CD4-positive, alpha-beta T cell treated with Interferon alpha-2 for 1 hour (primary cell): ENCODE measurements at places on chromosomes 7 and 10.

GRCh38 chr7:102424787-102425218 is 8.6 kb upstream of the ORAI2 start:
- DNase-seq = no peak

DNA sequence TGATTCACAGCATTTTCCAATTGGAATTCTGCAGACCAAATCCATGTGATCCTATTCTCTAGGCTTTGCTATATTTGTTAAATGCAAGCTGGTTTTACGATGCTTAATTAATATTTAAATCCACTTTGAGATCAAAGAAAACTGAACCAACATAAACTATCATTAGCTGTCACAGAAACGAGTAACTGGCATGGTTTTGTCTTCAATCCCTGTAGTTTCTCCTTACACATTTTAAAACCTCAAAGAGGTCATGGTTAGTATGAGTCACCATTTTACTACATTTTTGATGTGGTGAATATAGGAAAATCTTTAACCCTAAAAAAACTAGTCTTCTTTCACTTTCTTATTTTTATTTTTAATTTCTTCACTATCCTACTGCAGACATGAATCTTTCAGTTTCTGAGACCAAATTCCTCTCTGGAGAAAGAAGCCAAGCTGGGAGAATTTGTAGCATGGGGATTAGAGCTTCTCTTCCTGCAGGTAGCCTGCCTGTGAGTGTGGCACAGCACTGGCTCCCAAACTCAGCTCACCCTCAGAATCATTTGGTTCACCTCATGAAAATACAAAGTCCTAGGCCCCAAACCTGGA is 8.7 kb upstream of the LIPM start:
- DNase-seq = no peak

GRCh38 chr7:70620333-70621055 is 511.4 kb upstream of the GALNT17 start:
- DNase-seq = no peak

- no peak for DNase-seq
Observed at GRCh38 chr10:91034494-91035159, 113.7 kb upstream of the ANKRD1 start.

GRCh38 chr7:80900583-80901576 is 18.0 kb downstream of the SEMA3C start:
- DNase-seq = no peak

DNA sequence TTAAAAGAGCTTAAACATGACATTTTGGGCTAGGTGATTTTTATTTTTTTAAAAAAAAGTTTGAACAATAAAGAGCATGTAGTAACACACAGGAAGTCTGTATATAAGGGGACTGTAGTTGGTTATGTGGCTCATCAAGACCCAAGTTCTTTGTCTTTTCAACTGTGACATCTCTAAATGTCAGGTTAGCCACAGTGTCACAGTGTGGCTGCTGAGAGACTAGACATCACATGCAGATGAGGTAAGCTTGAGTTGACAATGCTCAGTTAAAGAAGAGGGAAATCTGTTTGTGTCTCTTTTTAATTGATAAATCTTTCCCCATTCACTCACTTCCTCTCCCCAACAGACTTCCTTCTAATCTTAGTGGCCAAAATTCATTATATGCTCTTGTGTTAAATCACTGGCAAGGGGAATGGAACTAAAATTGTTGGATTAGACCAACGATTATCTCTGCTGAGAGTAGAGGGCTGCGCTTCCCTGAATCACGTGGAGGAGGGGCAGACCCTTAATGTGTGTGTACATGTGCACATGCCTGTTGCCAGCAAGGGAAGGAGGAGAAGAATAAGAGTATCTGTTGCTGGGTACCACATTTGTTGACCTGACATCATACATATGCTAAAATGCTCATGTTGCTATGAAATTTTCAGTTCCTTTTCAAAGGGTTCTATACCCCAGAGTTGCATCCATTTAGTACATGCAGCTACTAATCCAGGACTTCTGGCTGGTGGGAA is 78.3 kb downstream of the MMRN2 start:
- no peak for DNase-seq

DNA sequence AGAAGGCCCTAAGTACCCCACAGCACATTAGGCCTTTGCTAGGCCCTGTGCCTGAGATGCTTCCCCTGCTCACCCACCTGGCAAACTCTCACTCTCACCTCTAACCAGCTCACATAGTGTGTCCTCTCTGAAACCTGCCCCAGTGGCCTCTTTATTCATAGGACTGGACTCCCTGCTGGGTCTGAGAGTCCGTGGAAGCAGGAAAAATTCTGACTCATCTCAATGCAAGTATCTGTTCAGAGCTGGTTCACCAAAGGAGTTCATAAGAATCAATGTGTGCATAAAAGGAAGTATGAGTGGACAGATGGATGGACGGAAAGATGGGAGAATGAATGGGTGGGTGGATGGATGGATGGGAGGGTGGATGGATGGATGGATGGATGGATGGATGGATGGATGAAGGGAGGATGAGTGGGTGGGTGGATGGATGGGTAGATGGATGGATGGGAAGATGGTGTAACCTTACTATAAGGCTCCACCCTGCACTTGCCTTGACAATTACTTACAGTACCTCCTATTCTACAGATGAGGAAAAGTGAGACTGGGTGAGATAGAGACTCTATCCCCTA is 111.2 kb upstream of the ZMIZ1 start:
- no peak for DNase-seq

DNA sequence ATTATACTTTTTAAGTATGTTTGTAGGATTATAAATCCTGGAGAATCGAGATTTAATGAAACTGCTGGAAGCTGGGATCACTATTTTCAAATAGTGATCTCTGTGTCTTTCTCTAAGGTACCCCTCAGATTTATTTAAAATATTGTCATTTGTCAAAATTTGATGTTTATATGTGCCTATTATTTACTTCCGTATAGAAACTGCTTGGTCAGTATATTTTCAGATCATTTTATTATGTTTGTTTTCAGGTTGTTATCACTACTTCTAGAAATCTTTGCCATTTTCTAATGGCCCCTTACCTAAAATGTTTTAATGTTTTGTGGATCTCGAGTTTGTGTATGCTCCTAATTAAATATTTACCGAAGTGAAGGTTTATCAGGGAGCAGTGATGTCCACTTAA is 183.7 kb downstream of the SND1 start:
- no peak for DNase-seq

DNA sequence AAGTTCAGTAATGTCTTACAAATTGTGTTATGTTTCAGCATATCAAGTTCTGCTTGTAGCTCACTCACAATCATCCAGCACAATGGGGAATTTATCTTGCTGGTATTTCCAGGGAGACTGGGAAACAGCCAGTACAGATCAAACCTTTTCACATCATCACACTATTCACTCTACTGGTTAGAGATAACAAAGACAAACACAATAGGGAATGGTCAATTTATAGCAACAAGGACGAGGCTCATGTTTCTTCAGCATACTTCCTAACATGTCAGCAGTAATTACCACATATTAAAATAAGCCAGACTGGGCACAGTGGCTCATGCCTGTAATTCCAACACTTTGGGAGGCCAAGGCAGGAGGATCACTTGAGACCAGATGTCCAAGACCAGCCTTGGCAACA is 38.3 kb downstream of the TOMM7 start:
- DNase-seq = no peak

- DNase-seq = no peak
Observed at GRCh38 chr7:104789780-104790179, 224.2 kb upstream of the KMT2E start.

DNA sequence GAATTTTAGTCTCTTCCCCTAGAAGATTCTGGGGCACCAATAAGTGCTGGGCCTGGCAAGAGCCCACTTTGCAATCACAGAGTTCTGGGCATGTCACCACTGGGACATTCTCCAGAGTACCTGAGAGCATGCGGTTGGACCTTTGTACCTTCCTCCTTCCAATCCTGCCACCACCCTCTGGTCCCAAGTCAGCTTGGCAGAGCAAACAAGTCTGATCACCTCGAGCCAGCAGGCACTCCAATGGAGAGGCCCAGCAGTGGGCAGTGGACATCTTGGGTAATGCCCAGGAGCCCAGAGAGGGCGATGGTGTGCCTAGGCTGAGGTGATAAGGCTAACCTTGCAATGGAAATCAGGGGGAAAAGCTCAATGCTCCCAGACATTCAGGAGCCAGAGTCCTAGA is 43.4 kb downstream of the SH3PXD2A start:
- DNase-seq = no peak

GRCh38 chr10:133239990-133240389 is 2.3 kb downstream of the VENTX start:
- DNase-seq = no peak

GRCh38 chr7:70259502-70259901 is 661.2 kb downstream of the AUTS2 start:
- no peak for DNase-seq

- no peak for DNase-seq
Observed at GRCh38 chr10:5534880-5535856, 10.4 kb downstream of the CALML3 start.

DNA sequence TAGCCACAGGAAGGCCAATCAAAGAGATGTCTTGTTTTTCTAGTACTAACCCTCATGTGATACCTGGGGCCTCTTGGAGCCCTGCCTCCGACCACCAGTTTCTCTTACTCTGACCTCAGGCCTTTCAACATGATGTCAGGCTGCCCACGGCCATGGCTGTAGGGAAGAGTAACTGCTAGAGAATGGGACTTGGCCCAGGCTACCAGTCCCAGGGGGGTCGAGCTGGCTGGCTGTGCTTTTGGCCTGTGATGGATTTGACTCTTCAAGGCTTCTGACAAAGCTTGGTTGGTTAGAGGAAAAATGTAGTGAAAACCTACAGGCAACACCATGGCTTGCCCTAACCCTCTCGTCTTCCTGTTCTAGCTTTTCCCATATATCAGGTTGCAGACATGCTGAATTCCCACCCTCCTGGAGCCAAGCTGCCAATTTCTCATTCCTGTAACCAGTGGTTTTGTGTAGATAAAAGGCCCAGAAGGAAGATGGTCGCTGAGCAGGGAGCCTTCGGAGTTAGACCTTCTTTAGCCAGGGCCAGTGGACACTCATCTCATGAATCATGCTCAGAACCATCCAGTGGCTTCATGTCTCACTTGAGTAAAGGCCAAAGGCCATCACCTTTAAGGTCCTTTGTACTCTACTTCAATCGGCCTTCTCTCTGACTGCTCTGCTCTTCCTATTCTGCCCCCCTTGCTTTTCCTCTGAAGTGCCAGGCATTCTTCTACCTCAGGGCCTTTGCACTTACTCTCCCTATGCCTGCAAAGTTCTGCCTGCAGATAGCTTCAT is 19.7 kb downstream of the SUFU start:
- DNase-seq = no peak

DNA sequence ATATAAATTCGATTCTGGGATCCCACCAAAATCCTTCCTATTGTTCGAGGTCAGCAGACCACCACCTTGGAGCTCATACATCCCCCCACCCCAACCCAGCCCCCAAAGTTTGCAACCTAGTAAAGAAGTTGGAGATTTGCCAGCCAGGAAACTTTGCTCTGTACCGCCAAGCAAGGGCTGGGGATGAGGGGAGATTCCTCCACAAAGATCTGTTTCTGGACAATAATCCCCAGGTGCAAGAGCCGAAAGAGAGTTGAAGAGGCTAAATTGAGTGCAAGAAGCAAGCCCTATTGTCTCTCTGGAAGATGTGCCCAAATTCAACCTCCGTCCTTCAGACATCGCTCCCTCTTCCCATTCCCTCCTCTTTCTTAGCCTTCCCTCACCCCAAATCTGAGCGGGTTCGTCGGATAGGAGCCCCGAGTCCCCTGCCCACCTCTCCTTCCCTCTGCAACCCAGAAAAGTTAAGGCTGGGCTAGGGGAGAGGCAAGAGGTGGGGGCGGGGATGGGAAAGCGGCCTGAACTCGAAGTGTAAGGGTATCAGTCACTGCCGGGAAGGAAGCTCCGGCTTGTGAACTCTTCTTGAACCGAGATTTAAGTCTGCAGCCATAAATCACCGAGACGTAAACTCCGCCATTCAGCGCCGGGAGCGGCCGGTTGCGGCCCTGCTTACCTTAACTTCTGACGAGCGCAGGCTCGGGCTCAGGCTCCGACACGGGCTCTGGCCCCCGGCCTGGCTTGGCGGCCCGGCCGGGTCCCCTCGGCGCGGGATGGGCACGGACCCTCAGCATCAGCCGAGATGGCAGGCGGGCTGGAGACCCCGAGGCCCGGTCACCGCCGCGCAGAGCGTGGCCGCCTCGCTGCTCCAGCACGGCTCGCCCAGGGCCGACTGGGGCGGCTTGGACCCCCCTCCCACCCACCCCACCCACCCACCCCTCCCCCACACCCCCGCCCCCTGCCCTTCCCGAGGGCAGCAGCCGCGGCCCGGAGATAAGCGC is 10.8 kb upstream of the HOXA2 start:
- DNase-seq = no peak

DNA sequence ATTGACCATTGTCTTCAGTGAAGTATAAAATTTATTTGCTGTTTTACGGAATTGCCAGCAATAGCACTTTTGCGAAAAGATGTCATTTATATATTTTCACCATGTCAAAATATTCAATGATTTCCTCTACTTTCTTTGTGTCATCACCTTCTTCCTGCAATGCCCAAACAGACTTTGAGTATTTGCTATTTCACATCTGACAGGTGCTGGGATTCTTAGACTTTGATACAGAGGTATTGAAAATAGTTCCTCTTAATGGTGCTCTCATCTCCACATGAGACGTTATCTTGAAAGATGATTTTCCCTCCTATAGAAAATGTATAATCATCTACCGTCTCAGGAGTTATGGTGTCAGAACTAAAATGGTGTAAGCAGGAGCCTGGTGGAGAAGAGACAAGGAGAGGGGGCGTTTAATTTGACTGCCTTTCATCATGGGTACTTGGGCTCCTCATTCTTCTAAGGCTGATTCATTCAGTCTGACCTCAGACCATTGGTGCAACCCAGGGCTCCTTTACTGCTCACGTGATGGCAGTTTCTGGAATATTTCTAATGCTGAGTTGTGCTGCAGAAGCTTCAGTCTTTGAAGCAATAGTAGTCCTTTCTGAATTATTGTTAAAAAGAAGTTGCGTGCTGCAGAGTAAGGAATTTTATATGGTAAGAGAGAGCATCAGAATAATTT is 404.6 kb downstream of the PHTF2 start:
- no peak for DNase-seq

- DNase-seq = no peak
Observed at GRCh38 chr7:128917122-128917521, 6.6 kb upstream of the KCP start.

GRCh38 chr7:8190119-8190895 is 71.7 kb downstream of the ICA1 start:
- DNase-seq = peak; percentile 69

DNA sequence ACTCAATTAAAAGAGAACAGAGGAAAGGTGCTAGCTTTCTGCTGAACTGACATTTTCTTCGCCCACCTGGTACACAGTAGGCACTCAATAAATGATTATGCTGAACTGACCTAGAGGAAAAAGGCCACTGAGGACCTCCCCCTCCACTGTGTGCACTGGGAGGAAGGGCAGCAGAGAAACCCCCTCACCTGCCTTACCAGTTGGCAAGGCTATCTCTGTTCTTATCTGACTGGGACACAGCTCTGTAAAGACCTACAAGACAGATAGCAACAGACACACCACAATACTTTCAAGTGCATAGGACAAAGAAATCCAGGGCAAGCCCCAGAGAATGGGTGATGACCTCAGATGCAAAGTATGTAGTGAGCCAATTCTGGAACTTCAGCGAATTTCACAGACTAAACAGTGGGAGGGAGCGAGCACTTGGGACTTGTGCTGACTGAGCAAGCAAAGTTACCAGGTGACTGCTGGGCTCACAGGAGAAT is 30.4 kb downstream of the PDLIM1 start:
- no peak for DNase-seq
